ENCODE measurements at places on chromosomes 5 and 9.

- DNase-seq, result peak; percentile 92
These were observed 28.1 kb upstream of the PIK3R1 start for GRCh38 chr5:68187268-68188055.

- no peak for DNase-seq
These were observed 86.8 kb upstream of the HSPA9 start for GRCh38 chr5:138661991-138662434.

DNA sequence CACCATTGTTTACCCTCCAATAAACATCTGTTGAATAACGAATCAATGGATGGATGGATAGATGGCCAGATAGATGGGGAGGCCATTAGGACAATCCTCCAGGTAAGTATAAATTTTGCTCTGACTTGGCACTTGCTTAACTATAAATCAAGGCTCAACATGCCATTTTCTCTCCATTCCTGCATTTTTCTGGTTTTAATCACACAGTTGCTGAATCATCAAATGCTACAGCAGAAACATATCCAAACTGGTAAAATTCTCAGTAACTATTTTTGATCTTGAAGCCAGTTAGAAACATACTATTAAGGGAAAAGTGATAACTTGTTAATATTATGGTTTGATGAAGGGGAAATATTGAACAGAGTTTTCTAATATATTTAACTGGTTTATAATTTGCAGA, 71.5 kb upstream of the MTAP start:
- no peak for DNase-seq

- DNase-seq, result no peak
These were observed 64.8 kb upstream of the SLC1A1 start for GRCh38 chr9:4425319-4426045.

DNA sequence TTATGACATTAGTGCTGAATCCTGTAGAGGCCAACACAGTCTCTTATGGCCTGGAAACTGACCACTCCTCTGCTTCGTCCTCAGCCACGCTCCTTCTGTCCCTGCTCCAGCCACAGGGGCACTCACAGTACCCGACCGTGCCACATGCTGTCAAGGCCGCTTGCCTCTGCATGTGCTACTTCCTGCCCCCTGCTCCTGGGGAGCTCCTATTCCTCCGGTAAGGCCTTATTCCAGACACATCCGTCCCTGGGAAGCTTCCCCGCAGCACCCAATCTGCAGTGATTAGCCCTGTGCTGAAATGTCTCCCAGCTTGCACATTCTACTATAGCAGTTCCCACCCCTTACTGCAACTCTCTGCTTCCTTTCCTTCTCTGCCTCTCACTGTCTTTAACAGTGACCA, 187.5 kb downstream of the CRB2 start:
- DNase-seq, result no peak

DNA sequence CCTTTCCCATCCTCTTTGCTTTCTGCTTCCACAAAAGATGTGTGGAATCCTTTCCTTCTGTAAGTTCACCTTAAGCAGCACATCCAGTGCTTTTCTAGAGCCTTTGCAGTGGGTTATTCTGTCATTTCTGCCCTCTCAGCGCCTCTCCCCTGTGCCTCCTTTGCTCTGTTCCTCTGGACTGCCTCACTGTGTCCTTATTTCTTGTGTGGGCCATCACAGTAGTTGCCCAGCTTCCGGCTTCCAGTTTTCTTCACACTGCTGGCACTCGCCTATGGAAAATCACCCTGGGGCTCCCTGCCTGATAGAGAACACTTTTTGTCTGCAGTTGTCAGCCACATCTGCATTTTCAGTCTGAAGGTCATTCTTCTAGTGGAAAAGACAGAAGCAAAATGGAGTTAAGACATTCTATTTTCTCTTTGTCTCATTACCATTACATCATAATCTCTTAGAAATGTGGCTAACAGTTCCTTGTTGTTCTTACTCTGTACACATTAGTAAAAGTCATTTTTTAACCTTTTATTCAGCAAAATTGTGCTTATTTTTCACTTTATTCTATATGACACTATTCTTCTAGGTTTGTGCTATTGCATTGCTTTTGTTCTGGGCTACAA, 64.1 kb upstream of the ZNF608 start:
- no peak for DNase-seq

- no peak for DNase-seq
These were observed 331.5 kb upstream of the ATP10B start for GRCh38 chr5:161183559-161183958.
